ENCODE measurements at places on chromosomes 1 and 21. TPM values are rescaled to one million over a fixed set of nuclear protein-coding genes. Genes with fewer than 3 reads are reported as not detected.

The CFHR4 gene
- total RNA-seq = 0.19 TPM

The SPATA45 gene
- total RNA-seq = not detected

The SLC9C2 gene
- not detected for total RNA-seq

The HMGCL gene
- total RNA-seq = 38.1 TPM

The NUAK2 gene
- total RNA-seq = 9.2 TPM

The TSNAX gene
- 52.2 TPM for total RNA-seq

The SLC2A5 gene
- total RNA-seq = 0.07 TPM

The PPIAL4G gene
- not detected for total RNA-seq

The HES3 gene
- not detected for total RNA-seq

The PGLYRP3 gene
- not detected for total RNA-seq

The CDC14A gene
- total RNA-seq = 6.7 TPM

The LRRC39 gene
- total RNA-seq = 2.3 TPM

The PRAMEF13 gene
- not detected for total RNA-seq

The ZNF669 gene
- 31.8 TPM for total RNA-seq

The CELA2B gene
- not detected for total RNA-seq

All from motor neuron (in vitro differentiated cells).